Stimulated activated CD4-positive, alpha-beta T cell treated with anti-CD3 and anti-CD28 coated beads, TNF-alpha, amount 100 ng/mL, for 24 hours (primary cell): ENCODE measurements at places on chromosomes 4 and X.

DNA sequence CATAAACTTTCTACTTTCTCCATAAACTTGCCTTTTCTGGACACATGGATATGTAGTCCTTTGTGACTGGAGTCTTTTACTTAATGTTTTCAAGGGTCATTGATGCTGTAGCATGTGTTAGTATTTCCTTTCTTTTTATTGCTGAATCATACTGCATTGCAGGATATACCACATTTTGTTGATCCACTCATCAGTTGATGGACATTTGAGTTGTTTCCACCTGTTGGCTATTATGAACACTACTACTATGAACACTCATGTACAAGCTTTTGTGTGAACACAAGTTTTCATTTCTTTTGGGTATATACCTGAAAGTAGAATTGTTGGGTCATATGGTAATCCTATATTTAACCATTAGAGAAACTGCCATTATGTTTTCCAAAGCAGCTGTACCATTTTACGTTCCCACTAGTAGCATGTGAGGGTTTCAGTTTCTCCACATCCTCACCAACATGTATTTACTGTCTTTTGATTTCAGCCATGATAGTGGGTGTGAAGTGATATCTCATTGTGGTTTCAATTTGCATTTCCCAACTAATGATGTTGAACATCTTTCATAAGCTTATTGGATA lies 26.3 kb upstream of the GPM6B start:
- no peak for DNase-seq

- DNase-seq: no peak
These were observed 92.6 kb downstream of the CCSER1 start for GRCh38 chr4:90219822-90220221.

DNA sequence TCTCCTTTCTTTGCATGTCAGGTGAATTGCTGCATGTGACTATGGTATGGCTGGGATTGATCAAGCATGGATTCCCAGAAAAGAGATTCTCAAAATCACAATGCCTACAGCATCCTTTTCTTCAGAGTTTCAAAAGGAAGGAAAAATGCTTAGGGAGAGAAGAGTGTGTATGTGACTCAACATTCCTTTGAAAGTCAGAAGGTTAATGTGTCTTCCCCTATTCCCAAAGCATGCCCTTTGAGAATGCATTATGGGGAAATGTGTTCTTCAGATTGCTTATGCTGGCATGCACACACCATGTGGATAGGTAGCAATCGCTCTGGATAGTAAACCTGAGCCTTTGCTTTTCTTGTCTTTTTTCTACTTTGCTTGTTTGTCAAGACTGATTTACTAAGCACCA lies 78.5 kb downstream of the ELOVL6 start:
- no peak for DNase-seq

DNA sequence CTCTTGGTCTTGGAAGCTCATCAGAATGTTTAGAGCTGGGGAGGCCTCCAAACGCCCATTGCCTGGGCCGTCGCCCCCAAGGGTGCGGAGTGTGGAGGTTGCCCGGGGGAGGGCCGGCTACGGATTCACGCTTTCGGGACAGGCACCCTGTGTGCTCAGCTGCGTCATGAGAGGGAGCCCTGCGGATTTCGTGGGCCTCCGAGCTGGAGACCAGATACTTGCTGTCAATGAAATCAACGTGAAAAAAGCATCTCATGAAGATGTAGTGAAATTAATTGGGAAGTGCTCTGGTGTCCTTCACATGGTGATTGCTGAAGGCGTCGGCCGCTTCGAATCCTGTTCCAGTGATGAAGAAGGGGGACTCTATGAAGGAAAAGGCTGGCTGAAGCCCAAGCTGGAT lies 23.3 kb downstream of the RGS12 start:
- no peak for DNase-seq

- DNase-seq: no peak
These were observed 246.2 kb upstream of the PITX2 start for GRCh38 chr4:110869114-110869513.

- no peak for DNase-seq
These were observed 8.0 kb downstream of the GPM6B start for GRCh38 chrX:13808865-13809264.

- DNase-seq: no peak
These were observed 8.5 kb downstream of the CNKSR2 start for GRCh38 chrX:21382715-21383114.

- no peak for DNase-seq
These were observed 59.6 kb upstream of the DRP2 start for GRCh38 chrX:101160001-101160400.

DNA sequence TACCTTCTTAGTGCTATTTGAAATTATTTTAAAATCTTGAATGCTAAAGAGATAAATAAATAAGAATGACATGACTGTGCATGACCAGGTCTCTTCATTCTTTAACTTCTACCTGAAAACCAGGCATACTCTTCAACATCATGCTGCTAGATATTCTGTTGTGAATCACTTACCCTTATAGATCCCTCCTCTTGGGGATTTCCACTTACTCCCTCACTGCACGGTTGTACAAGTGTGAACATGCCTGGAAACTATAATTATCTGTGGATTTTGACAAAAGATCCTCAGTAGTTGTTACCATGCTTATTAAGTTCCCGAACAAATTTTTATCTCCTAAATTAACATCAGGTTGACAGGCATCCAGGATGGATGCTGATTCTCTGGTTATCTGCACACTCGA lies 54.3 kb downstream of the ADGRL3 start:
- DNase-seq: no peak

GRCh38 chr4:70399319-70399718 lies 1.6 kb downstream of the OPRPN start:
- DNase-seq: no peak

- no peak for DNase-seq
These were observed 165.0 kb downstream of the RAPGEF2 start for GRCh38 chr4:159267869-159268285.

DNA sequence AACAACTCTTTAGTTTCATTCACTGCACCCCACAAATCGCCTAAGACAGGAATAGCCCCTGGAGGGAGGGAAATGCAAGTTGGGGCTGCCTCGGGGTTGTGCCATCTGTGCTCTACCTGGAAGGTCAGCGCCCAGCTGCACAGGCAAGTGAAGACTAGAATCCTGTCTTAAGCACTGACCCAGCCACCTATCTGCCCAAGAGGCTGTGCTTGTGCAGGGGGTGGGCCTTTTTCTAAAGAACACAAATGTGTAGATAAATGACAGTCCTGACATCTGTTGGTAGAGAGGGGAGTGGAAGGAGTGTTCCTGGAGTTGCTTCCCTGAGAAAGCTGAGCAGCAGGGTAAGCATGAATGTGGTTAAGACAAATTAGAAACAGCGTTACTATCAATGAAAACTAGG lies 15.7 kb downstream of the ZNF518B start:
- DNase-seq: no peak

DNA sequence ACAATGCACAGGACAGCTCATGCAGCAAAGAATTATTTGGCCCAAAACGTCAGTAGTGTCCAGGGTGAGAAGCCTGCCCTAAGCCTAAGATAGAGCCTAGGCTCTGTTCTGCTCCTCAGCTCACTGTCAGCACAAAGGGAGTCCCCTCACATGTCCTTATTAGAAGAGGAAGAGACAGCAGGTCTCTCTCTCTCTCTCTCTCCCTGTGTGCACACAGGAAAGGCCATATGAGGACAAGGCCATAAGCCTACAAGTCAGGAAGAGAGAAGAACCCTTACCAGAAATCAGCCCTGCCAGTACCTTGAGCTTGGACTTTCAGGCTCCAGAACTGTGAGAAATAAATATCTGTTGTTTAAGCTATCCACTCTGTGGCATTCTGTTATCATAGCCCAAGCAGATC lies 20.4 kb downstream of the FAM184B start:
- DNase-seq: no peak

- no peak for DNase-seq
These were observed 111.7 kb downstream of the TENM3 start for GRCh38 chr4:182354867-182355266.

- DNase-seq: no peak
These were observed 25.7 kb upstream of the TMPRSS11A start for GRCh38 chr4:67988991-67989390.

- no peak for DNase-seq
These were observed 247.7 kb upstream of the ARSJ start for GRCh38 chr4:114226968-114227760.

DNA sequence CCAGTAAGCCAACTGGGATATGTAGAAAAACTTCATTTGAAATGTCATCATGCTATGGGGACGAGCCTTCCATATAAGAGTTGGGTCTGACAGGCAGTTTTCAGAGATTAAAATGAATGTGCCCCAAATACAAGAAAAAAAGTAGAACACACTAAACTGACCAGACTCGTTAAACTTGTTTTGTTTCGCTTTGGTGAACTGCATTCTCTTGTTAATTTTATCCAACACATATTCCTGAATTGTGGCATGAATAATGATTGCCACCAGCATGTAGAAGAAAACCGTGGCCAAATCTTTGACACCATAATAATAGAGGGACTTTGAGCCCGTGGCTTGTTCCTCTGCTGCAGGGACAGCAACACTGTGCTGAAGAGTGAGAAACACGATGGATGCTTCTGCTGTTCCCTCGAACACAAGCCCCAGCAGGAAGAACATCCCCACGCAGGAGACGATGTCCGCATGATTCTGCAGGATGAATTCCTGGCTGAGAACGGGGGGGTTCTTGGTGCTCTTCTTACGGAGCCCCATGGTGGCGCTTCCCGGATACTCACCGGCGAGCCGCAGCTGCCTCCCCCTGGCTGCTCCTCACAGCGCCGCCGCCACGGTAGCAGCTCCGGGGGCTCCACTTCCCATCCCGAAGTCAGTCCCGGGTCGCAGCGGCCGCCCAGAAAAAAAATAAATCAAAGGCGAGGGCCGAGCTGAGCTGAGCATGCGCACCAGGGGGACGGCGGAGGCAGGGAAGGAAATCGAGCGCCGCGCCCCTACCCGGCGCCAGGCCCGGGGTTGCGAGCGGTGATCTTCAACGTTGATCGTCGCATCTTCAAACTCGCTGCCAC lies at the start of gene TRAM1L1:
TSS of gene TRAM1L1 (minus strand) at position 711 of the 836 bp plus-strand sequence. CDS start at position 528, 183 bp downstream.
- no peak for DNase-seq

- no peak for DNase-seq
These were observed 11.6 kb upstream of the BMP2K start for GRCh38 chr4:78764498-78764961.

DNA sequence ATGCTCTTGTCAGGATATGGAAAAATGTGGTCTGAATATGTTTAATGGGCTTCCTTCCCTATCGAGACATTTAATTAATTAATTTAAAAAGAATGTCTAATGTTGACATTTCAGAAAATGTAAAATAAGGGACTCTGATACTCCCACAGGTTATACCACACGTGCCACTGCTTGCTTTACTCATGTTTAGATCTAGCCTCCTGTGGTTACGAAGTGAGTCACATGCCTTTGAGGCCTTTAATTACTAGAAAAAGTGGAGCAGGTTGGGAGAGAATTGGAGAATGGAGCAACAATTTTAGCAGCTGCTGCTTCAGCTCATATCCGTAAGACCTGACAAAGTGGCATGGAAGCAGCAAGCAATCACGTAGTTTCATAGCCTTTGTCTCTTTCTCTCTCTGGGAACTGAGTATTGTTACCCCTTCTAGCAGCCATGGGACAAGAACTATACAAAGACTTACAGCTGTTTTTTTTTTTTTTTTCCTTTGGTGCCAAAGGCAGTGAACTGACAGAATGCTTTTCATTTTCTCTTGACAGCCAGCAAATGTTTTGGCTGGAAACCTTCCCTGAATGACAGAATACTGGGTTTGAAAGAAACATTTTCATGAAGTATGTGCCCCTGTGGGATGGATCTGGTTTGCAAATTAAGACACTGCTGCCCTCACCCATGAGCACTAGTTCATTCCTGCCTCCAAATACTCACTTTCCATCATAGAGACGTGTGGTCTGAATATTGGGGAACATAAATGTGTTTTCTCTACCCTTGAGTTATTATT lies 355.1 kb upstream of the PABPC5 start:
- no peak for DNase-seq

GRCh38 chrX:10007621-10008020 lies 40.5 kb downstream of the CLDN34 start:
- no peak for DNase-seq
